ENCODE measurements at places on chromosomes 4 and X.

DNA sequence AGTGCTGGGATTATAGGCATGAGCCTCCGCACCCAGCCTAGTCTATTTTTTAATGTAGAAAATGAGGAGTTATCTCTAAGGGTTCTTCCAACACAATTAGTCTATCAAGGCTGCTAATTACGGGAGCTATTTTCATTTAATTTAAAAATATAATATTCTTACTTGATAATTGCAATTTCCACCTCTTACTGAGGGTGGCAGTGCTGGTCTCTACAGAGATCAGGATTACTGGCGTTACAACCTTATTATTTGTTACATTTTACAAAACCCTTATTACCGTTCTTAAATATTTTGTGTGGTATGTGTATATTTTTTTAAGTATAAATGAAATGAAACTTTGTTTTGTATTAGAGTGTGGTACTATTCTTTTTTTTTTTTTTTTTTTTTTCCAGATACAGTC is 17.6 kb upstream of the GK start:
- no peak for DNase-seq

DNA sequence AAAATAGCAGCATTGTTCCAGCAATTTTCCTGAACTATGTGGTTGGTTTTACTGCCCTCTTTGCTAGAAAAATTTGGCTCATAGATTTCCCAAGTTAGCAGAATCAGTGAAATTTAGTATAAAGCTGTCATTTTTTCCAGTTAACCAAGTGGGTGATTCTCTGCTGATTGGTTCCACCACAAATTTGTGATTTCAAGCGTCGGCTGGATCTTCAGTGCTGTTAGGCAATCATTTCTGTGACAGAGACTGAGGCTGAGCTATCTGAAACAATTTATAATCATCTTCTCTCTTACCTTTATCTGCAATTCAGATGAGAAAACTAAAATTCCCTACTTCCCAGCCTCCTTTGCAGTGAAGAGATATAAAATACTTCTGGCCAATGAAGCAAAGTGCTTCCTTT is 68.6 kb upstream of the OTUD4 start:
- no peak for DNase-seq

DNA sequence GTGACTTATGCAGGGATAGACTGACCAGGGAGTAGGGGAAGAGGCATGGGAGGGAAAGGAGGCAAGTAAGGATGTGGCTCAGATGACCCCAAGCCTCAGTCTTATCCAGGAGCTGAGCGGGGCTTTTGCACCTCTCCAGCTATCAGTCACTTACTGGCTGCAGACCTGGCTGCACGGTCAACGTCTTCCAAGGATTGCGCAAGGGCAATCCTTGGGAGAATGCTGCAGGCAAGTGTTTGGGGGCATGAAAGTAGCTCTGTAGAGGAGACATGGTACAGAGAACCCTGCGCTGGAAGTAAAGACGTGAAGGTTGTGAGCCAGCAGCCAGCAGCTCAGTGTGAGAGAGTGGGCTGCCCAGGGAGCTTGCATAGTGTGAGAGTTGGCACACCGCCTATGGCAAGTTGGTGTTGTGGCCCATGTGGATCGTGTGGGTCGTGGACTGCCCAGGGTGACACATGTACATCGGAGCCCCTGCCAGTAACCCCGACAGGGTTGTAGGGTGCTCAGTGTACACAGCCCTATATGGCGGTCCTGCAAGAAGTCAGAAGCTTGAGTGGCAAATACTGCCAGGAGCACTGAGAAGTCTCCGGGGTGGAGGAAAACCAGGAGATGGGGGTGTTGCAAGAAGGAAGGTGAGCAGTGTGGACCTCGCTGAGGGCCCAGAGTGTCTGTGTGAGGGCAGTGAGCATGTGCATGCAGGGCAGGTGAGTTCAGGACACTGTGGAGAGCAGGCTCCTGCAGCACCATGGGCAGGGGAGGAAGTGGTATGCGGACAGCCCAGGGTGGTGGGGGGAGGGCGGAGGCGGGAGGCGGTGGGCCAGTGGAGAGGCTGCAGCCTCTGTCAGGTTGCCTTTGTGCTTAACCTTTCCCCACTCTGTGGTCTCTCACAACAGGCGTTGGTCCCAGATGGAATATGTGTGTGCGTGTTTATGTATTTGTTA is 50.9 kb downstream of the KIT start:
- no peak for DNase-seq

GRCh38 chr4:143443728-143444127 is 69.8 kb upstream of the SMARCA5 start:
- DNase-seq = no peak

- DNase-seq = peak; percentile 54
Observed at GRCh38 chrX:154840856-154841255, 6.4 kb upstream of the SMIM9 start.

- DNase-seq = no peak
Observed at GRCh38 chr4:74414149-74414809, 30.7 kb upstream of the AREG start.

GRCh38 chr4:55405073-55405472 is 9.3 kb downstream of the TMEM165 start:
- DNase-seq = no peak

- DNase-seq = peak; percentile 6
Observed at GRCh38 chr4:48483006-48483776, at the start of gene SLC10A4. SLC10A4 (plus strand) TSS chr4:48483343; CDS start chr4:48483562, 219 bp downstream.

- no peak for DNase-seq
Observed at GRCh38 chr4:11264841-11265240, 163.9 kb downstream of the HS3ST1 start.

GRCh38 chr4:95212692-95213091 is 336.1 kb downstream of the UNC5C start:
- DNase-seq = no peak

DNA sequence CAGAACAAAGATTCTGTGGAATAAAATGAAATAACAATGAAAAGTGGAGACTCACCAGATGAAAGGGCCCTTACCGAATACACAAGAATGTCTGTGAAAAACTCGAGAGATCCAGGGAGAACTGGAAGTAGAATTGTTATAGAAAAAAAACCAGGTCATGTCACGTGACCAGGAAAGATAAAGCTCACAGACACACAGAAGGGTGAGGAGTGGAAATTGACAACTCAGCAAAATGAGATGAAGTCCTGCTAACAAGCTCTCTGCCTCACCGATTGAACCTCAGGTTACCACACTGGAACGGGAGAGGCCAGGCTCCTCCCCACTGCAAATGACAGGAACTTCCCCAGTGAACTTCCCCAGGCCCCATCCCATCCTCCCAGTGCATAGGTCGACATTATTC is 1618.0 kb upstream of the PCDH10 start:
- no peak for DNase-seq

- no peak for DNase-seq
Observed at GRCh38 chr4:29908276-29908675, 811.9 kb upstream of the PCDH7 start.

DNA sequence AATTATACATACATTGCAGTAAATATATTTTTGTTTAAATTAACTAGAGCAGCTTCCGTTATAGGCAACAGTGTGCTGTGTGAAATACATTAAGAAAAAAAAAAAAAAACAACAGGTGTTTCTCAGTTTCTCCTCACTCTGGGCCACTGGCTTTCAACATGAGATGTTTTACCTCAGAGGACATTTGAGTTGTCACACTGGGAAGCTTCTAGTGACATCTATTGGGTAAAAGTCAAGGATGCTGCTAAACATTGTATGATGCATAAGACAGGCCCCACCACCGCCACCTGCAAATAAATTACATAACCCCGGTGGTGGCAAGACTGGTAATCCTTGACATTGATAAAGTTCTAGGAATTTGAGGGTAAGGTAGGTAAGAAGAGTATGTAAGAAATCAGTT is 1512.2 kb downstream of the C4orf33 start:
- DNase-seq = no peak

GRCh38 chrX:621705-622503 is 8.7 kb upstream of the SHOX start:
- no peak for DNase-seq

- DNase-seq = peak; percentile 36
Observed at GRCh38 chrX:150849996-150850720, 48.3 kb downstream of the CD99L2 start.

- no peak for DNase-seq
Observed at GRCh38 chr4:14831416-14831815, 170.9 kb upstream of the CPEB2 start.

DNA sequence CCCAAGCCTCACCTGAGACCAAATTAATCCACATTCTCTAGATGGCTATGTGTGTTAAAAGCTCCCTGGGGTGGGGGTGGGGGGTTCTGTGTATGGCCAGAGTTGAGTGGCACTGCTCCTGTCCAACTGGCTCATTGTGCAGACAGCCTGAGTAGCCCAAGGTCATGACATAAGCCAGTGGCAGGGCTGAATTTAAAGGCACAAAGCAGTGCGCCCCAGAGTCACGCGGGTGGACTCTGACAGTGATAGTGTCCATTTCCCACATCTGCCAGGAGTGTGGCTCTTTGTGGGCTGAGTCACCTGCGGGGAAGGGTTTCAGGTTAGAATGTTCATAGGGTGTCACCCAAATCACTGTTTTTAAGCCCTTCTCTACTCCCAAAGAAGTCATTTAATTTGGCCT is 45.4 kb downstream of the SCD5 start:
- DNase-seq = no peak

All from A549 (cell line).